ENCODE measurements at places on chromosomes 2 and 18. TPM values are rescaled to one million over a fixed set of nuclear protein-coding genes. Genes with fewer than 3 reads are reported as not detected.

AQP12A gene
- not detected for total RNA-seq

RAD51AP2 gene
- 0.10 TPM for total RNA-seq

C2orf69 gene
- total RNA-seq = 12.8 TPM

CYP26B1 gene
- 0.31 TPM for total RNA-seq

AQP12B gene
- total RNA-seq = not detected

PRSS56 gene
- total RNA-seq = not detected

UGT1A4 gene
- 0.34 TPM for total RNA-seq

GNAL gene
- total RNA-seq = 4.4 TPM

TM4SF20 gene
- not detected for total RNA-seq

RNF125 gene
- total RNA-seq = 1.7 TPM

LRATD1 gene
- 8.0 TPM for total RNA-seq

ATP6V1B1 gene
- total RNA-seq = not detected

KCNG2 gene
- total RNA-seq = not detected

ST6GAL2 gene
- 0.03 TPM for total RNA-seq

NYAP2 gene
- total RNA-seq = not detected

MOGAT1 gene
- total RNA-seq = not detected

SLC25A52 gene
- total RNA-seq = not detected

ARHGAP25 gene
- 19.6 TPM for total RNA-seq

ATOH8 gene
- total RNA-seq = not detected

RASGRP3 gene
- total RNA-seq = 0.25 TPM

RGPD4 gene
- total RNA-seq = not detected

CLASP1 gene
- total RNA-seq = 47.6 TPM

CHRNA1 gene
- total RNA-seq = not detected

CNGA3 gene
- total RNA-seq = not detected

IL18RAP gene
- not detected for total RNA-seq

UPP2 gene
- total RNA-seq = not detected

SPHKAP gene
- total RNA-seq = not detected

Measured in foreskin keratinocyte (primary cell).